ENCODE measurements at places on chromosomes 5 and 9.

- no peak for DNase-seq
These were observed 787.4 kb upstream of the RGMB start for GRCh38 chr5:97986069-97986468.

- no peak for DNase-seq
These were observed 178.1 kb upstream of the COX7C start for GRCh38 chr5:86439593-86440110.

GRCh38 chr9:76116913-76117312 lies 226.4 kb downstream of the PCSK5 start:
- DNase-seq = no peak

DNA sequence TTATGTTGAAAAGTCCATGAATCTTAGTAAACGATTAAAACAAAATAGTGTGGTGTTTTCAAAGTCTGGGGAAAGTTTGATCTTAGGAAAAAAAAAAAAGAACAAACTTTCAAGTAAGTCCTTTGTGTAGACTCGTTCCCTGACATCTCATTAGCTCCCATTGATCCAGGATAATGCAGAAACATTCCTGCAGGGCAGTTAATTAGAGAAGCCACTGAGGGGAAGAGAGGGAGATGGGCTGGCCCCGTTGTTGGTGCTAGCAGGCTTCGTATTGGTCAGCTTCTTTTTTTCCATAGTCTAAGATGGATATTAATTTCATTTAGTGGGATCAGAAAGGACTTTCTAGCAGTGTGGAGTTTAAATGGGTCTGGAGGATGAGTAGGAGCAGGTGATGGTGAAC lies 340.2 kb downstream of the DRD1 start:
- no peak for DNase-seq

- no peak for DNase-seq
These were observed 111.8 kb downstream of the WDR70 start for GRCh38 chr5:37490931-37491330.

GRCh38 chr5:87114631-87115030 lies 153.1 kb upstream of the RASA1 start:
- no peak for DNase-seq

DNA sequence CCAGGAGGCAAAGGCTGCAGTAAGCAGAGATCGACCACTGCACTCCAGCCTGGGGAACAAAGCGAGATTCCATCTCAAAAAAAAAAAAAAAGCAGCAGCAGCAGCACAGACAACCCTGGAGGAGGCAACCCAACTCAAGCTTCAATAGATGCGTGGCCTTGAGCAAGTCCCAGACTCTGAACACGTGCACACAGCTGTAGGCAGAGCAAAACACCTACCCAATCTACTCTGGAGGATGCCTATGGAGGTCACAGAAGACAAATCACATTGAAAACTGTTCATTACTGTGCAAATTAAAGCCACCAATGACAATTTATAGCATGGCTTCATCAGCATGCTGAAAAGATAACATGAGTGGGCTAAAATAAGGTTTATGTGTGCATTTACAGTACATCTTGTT lies 7.2 kb downstream of the TLE1 start:
- no peak for DNase-seq

DNA sequence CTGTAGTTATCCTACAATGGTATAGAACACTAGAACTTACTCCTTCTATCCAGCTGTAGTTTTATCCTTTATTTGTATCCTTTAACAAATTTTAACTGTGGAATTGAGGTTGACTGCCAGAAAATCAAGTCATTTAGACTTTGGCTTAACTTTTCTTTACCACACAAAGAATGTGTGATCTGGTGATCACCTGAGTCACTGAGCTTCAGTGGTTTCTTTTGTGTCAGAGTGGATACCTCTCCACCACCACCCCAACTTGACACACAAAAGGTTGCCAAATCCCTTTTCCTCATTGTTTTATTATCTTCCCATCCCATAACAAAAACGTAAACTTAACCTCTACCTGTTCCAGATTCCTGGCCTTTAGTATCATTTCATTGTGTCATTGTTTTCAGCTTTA lies 5.5 kb downstream of the OTULIN start:
- no peak for DNase-seq

DNA sequence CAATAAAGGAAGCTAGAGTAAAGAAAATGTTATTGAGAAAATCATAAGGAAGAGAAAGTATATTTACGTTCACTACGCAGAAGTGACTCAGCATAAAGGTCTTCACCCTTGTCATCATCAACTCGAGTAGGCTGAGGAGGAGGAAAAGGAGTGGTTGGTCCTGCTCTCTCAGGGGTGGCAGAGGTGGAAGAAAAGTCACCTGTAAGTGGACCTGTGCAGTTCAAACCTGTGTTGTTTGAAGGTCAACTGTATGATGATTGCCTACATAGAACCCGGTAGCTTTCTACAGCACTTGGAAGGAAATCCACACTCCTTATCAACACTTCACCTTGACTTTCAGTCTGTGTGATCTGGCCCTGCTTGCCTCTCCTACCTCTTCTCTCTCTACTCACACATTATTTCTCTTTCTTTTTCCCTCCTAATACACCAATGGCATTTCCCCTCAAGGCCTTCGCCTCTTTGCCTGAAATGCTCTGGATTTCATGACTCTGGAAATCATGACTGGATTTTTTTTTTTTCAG lies 109.3 kb upstream of the CPEB4 start:
- no peak for DNase-seq

DNA sequence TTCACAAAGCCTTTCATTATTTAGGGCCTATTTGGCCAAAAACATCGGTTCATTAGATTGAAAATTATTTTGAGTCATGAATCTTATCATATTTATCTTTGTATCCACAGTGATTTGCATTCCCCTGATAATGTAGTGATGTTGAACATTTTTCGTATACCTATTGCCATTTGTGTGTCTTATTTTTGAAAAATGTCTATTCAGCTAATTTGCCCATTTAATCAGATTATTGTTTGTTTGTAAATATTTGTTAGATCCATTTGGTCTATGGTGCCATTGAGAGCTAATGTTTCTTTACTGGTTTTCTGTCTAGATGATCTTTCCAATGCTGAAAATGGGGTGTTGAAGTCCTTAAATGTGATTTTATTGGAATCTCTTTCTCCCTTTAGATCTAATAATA lies 439.2 kb upstream of the TYRP1 start:
- DNase-seq = no peak

DNA sequence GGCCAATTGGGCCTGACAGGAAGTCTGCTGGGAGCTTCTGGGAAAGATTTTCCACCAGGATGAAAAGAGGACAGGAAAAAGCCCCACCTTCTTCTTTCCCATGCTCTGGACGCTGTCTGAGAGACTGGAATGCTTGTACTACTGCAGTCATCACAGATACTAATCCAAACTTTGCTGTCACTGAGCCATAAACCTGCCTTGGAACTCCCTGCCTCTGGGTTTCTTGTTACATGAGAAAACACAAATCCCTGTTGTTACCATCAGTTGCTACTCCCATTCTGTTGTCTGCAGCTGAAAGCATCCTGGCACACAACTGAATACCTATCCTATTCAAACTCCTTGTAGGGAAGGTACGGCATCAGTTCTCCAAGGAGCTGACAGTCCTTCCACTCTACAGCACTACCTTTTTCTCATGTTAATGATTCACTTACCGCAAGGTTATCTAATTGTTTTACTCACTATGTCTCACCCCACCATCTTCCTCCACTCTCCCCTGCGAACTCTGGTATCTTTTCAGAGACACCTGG lies 167.5 kb downstream of the CDK5RAP2 start:
- no peak for DNase-seq

- no peak for DNase-seq
These were observed 129.6 kb upstream of the GRHPR start for GRCh38 chr9:37292896-37293295.

GRCh38 chr5:166091931-166092330 lies 2199.5 kb upstream of the WWC1 start:
- no peak for DNase-seq

GRCh38 chr5:132481596-132482211 lies 8.9 kb downstream of the IRF1 start:
- DNase-seq = no peak

- no peak for DNase-seq
These were observed 1.2 kb downstream of the SPATA24 start for GRCh38 chr5:139402561-139403158.

- DNase-seq = no peak
These were observed 98.4 kb downstream of the FBXL7 start for GRCh38 chr5:15598294-15598902.

DNA sequence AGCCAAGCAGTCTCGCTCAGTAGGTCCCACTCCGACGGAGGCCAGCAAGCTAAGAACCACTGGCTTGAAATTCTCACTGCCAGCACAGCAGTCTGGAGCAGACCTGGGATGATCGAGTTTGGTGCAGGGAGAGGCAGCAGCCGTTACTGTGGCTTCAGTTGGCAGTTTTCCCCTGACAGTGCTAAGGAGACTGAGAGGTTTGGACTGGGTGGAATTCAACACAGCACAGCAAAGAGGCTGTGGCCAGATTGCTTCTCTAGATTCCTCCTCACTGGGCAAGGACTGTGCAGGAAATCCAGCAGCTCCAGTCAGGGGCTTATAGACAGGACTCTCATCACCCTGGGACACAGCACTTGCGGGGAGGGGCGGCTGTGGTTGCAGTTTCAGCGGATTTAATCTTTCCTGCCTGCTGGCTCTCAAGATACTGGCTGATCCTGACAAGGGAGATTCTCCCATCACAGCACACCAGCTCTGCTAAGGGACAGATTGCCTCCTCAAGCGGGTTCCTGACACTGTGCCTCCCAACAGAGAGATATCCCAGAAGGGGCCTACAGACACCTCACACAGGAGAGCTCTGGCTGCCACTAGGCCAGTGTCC lies 122.1 kb downstream of the YIPF5 start:
- DNase-seq = no peak

Measured in hypothalamus (tissue), 51 donors.